ENCODE measurements at places on chromosomes 7 and 10.

DNA sequence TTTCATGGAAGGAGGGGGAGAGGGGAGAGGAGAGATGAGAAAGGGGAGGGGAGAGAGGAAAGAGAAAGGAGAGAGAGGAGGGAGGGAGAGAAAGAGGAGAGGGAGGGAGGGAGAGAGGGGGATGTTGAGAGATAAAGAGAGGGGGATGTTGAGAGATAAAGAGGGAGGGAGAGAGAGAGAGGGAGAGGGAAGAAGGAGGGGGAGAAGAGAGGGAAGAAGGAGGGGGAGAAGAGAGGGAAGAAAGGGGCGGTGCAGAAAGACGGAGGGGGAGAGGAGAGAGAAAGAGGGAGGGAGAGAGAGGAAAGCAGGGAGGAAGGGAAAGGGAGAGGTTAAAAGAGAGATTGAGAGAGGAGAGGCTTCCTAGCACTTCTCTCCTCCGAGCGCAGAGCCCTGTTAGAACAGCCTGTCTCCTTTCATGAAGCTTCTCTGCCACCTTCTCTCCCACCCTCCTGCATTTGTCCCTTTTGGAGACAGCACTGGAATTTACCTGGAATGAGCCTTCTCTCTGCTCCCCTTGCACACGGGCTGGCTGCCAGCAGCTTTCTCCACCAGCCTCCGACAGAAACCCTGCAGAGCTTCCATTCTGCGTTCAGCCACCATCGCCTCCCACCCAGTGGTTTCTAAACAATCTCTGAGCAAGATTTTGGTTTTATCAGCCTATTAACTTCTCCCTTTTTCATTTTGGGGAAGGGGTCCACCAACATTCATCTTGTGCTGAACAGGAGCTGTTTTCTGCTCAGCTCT is 74.0 kb upstream of the CARD11 start:
- peaks cover 17% of the 10 kb centered on the region for H3K36me3 ChIP-seq
- no peaks in the 10 kb centered on the region for H3K4me1 ChIP-seq
- H3K27me3 ChIP-seq, result no peaks in the 10 kb centered on the region
- DNase-seq, result no peak
- H3K4me3 ChIP-seq, result no peak overlapping the region
- no peak overlapping the region for H3K27ac ChIP-seq

DNA sequence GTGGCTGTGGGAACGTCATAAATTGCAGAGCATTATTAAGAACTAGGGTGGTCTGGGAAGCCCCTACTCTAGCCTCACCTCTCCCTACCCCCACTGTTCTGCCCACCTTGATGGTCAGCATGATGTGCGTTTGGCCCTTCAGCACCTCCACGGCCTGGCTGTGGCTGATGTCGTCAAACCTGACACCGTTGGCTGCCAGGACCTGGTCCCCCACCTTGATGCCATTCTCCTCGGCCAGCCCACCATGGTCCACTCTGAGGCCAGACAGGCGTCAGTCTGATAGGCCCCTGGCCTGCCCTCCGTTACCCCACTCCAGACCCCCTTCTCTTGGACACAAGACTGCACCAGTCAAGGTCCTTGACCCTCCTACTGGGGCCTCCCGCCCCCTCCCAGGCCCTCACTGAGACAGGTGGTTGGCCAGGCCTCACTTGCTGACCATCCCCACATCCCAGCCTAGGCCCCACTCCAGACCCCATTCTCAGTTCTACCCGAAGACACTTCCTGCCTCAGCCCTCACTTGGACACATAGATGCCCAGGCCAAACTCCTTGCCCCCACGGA is 9.2 kb downstream of the PDZD7 start:
- no peaks in the 10 kb centered on the region for H3K4me1 ChIP-seq
- DNase-seq, result no peak
- no peaks in the 10 kb centered on the region for H3K36me3 ChIP-seq

DNA sequence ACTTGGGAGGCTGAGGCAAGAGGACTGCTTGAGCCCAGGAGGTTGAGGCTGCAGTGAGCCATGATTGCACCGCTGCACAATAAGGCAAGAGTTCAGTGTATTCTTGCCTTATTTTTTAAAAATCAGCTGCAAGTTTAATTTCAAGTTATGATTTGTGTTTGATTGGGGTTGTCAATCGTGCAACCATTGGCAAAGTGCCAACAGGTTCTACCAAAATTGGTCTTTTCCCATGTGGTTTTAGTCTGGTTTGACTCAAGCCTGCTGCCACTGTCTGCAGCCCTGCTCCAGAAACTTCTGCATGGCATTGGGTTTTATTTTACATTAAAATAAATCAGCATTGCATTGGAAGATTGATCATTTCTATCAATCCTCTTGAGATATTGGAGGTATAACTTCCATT is 72.7 kb downstream of the PTPRE start:
- H3K36me3 ChIP-seq, result no peaks in the 10 kb centered on the region
- H3K27me3 ChIP-seq, result no peaks in the 10 kb centered on the region
- H3K27ac ChIP-seq, result no peak overlapping the region
- H3K4me3 ChIP-seq, result no peak overlapping the region

GRCh38 chr10:128068398-128069285 is 57.6 kb downstream of the MKI67 start:
- peaks cover 4% of the 10 kb centered on the region for H3K36me3 ChIP-seq
- H3K27ac ChIP-seq, result no peak overlapping the region
- no peaks in the 10 kb centered on the region for H3K4me1 ChIP-seq
- DNase-seq, result no peak

- H3K4me1 ChIP-seq, result no peaks in the 10 kb centered on the region
- H3K36me3 ChIP-seq, result no peaks in the 10 kb centered on the region
- no peaks in the 10 kb centered on the region for H3K27me3 ChIP-seq
- DNase-seq, result no peak
- H3K27ac ChIP-seq, result no peak overlapping the region
Measured at GRCh38 chr10:774661-775244, 85.3 kb upstream of the DIP2C start.

- H3K27me3 ChIP-seq, result no peaks in the 10 kb centered on the region
- H3K4me1 ChIP-seq, result no peaks in the 10 kb centered on the region
- H3K36me3 ChIP-seq, result no peaks in the 10 kb centered on the region
- no peak overlapping the region for H3K4me3 ChIP-seq
- no peak overlapping the region for H3K27ac ChIP-seq
Measured at GRCh38 chr10:131584287-131584686, 272.8 kb upstream of the TCERG1L start.

DNA sequence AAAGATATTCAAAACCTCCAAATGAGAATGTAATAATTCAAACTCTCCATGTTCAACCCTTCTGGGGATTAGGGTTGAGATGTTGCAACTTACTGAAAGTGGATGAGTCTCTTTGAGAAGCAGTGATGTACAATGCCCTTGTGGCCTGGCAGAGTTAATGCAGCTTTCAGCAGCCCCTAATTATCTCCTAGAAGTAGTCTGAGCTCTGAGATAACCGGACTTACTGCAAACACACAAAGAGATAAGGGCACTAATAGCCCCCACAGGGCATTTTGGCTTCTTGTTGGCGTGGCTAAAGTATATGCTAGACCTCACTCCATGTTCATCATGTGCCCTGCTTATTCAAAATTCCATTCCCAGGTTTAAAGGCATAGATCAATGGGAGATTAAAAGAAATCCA is 404.7 kb downstream of the NEBL start:
- H3K36me3 ChIP-seq, result peaks cover 10% of the 10 kb centered on the region
- no peaks in the 10 kb centered on the region for H3K4me1 ChIP-seq
- no peak overlapping the region for H3K27ac ChIP-seq
- no peak overlapping the region for H3K4me3 ChIP-seq

Data from H9 (cell line).